ENCODE measurements at places on chromosomes 1 and 21.

- DNase-seq: no peak
Measured at GRCh38 chr21:33674226-33674625, 31.9 kb downstream of the ITSN1 start.

DNA sequence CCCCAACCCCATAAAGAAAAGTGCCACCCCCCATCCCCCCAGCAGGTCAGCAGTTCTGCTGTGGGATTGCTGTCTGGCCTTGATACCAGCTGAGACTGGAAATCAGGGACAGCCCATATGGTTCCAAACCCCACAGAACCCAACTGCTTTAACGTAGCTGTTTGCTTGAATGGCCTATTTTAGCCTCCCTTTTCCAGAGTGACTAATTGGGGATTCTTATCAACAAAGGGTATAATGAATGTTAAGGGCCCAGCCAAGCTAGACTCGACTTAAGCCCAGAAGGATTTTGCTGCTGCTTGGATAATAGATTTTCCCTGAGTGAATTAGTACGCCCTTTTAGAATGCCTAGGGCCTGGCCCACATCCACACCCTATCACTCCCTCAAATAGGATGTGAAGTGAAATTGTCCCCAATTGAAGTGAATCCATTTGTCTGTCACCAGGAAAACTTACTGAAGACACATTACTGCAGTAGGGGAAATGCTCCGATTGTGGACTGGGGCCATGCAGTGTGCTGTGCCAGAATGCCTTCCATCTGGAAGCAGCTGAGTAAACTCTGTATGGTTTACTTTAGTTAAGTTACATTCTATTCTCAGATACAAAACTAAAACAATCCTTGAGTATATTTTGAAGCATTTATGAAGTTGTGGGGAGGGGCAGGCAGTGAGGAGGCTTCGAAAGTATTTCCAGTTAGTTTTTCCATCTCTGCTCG, 156.9 kb downstream of the DHRS3 start:
- no peak for DNase-seq

- no peak for DNase-seq
Measured at GRCh38 chr1:6700853-6701436, 671 bp downstream of the DNAJC11 start.

DNA sequence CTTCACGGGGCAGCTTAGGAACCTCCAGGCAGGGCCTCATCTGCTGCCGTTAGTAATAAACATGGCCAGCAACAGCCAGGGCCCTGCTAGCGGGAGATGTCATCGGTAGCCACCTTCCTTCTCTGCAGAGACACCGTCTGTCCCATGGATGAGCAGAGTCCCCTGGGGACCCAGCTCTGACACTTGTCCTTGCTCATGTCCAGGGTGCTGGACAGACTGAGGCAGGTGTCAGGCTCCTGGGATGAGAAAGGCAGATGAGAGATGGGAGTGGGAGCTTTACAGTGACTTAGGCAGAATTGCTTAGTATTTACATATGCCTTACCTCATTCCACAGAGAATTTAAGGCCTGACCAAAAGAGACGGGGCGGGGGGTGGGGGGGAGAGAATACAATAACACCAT, 25.0 kb downstream of the CAPN2 start:
- DNase-seq: no peak

DNA sequence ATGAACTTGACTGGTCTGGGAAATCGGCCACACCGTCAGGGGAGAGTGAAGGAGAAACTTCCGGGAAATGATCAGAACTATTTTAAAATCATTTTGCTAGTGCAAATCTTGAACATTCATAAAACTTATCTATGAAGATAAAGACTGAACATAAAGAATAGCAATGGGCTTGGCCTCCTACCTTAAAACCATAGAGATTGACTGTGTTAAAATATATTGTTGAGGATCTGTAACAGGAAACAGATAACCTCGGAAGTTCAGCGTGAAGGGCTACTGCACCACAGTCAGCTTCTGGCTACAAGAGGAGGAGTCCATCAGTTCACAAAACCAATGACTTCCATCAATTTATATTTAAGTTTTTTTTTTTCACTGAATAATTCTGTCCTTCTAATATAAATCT, 127.3 kb downstream of the RGS7 start:
- no peak for DNase-seq

DNA sequence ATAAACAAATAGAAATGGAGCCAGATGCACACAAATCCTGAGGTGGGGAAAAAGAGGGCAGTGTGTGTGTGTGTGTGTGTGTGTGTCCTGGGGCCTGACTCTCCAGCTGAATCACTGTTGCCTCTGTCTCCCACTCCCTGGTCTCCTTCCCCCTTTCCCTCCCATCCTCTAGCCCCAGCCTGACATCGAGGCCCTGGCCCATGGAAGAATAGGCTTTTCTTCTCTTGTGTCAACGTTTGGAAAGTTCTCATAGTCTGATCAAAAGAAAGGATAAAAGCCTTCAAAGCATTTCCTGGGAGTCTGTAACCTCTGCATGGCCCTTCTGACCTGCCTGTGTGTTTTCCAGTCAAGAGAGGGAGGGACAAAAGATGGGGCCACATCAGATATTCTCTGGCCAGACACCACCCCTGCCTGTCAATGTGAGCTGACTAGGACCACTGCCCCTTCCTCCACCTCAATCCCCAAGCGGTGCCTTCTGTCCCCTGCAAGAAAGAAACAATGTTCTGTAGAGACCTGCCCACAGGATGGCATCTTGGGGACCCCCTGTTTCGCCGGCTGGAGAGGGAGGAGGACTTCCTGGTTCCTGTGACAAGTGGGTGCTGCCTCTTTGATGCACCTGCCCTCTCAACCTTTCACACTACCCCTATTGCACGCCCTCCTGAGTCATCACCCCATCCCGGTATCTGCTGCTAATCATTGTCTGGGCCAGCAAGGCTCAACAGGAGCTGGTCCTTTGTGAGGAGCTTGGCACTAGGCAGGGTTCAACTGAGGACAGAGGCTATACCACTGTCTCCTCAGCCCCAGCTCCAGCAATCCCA, 16.2 kb downstream of the KCNJ10 start:
- DNase-seq: no peak

DNA sequence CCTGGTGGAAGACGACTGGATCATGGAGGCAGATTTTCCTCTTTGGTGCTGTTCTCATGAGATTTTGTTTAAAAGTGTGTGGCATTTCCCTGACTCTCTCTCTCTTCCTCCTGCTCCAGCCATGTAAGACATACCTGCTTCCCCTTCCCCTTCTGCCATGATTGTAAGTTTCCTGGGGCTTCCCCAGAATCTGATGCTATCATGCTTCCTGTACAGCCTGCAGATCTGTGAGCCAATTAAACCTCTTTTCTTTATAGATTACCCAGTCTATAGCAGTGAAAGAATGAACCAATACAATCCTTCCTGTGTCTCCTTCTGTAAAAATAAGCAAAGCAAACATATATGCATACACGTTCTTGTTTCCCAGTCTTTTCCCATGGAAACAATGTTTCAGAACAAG, 273.2 kb downstream of the DYRK1A start:
- DNase-seq: no peak

DNA sequence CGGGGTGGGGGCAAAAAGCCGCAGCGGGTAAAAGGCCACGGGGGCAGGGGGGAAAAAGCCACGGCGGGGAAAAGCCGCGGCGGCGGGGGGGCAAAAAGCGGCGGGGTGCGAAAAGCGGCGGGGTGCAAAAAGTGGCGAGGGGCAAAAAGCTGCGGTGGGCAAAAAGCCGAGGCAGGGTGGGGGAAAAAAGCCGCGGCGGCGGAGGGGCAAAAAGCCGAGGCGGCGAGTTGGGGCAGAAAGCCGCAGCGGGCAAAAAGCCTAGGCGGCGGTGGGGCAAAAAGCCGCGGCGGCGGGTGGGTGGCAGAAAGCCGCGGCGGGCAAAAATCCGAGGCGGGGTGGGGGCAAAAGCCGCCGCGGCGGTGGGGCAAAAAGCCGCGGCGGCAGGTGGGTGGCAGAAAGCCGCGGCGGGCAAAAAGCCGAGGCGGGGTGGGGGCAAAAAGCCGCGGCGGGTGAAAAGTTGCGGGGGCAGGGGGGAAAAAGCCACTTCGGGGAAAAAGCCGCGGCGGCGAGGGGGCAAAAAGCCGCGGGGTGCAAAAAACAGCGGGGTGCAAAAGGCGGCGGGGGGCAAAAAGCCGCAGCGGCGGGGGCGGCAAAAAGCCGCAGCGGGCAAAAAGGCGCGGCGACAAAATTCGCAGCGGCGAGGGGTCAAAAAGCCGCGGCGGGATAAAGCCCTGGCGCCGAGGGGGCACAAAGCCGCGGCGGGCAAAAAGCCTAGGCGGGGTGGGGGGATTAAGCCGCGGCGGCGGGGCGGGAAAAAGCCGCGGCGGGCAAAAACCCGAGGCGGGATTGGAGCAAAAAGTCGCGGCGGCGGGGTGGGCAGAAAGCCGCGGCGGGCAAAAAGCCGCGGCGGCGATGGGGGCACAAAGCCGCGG, 3901.2 kb downstream of the SRGAP2C start:
- DNase-seq: no peak

DNA sequence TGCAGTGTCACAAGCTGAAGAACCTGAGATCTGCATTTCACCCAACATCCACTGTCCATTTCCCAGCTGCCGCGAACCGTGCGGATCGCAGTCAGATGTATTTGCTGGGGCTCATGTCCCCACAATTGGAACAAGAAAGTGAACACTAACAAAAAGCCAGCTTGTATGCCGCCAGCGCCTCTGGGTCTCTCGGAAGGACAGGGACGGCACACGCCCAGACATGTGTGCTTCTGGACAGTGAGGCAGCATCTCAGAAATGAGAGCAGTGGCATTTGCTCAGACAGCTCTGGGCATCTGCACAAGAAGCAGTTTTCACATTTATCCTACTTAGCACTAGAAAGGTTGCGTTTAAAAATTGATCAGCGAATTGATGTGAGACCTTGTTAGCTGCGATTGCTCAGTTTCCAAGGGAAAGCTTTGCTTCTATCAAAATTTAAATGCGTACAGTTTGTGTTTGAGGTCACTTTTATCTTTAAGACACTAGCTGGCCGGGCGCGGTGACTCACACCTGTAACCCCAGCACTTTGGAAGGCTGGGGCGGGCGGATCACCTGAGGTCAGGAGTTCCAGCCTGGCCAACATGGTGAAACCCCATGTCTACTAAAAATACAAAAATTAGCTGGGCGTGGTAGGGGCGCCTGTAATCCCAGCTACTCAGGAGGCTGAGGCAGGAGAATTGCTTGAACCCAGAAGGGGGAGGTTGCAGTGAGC, 28.7 kb downstream of the KCNAB2 start:
- DNase-seq: no peak

DNA sequence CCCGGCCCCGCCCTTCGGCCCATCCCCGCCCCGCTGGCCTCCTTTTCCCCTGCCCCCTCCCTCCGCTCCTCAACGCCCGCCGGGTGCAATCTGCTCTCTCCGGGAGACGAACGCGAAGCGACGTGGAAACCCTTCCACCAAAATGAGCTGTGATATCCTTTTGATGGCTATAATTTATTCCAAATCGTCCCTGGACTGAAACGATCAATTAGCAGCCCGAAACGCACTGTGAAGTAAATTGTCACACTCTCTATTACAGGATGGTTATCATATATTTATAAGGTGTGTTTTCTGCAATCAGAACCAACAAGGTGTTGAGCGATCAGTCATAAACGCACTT, 134.6 kb upstream of the BARHL2 start:
- no peak for DNase-seq

DNA sequence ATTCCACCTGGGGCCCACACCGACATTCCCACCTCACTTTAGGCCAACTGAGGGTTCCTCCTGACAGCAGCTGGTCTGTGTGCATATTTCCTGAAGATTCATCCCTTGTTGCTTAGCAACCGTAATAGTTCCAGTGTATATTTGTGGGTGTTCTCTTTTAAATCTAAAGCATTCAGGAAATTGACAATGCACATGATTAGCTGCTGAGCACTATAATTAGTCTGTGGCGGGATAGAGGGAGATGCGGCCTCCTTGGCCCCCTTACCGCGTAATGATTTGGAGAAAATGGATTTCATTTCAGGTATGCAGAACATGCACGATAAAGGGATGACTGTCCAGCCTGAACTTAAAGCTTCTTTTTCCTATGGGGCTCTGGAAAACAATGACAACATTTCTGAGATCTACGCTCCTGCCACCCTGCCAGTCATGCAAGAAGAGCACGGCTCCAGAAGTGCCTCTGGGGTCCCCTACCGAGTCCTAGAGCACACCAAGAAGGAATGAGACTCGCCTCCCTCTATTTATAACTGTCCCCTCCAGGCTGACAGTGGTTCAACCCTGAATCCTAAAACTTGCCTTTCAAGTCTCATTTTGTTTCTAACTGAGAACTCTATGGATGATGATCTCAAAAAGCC, 33.8 kb upstream of the RCAN3 start:
- DNase-seq: no peak

GRCh38 chr1:45359882-45360513, 19.8 kb upstream of the MUTYH start:
- DNase-seq: peak; percentile 23

DNA sequence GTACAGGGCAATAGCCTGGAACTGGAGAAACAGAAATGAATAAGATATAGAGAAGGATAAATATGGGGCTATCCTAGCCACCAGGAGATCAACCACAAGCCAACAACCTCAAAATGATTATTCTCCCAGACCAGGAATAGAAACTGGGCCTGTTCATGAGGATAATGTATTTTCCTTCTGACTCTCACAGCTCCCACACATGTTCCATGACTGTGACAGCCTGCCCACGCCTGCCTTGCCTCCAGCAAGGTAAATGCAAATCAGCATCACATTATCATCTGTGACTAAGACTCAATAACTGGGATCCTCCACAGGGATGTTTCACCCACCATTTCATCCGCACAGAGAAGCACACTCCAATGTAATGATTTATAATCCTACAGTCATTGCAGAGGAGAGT, 3.3 kb downstream of the ENSA start:
- DNase-seq: no peak

- DNase-seq: no peak
Measured at GRCh38 chr1:170200161-170200560, 54.4 kb downstream of the NTMT2 start.

DNA sequence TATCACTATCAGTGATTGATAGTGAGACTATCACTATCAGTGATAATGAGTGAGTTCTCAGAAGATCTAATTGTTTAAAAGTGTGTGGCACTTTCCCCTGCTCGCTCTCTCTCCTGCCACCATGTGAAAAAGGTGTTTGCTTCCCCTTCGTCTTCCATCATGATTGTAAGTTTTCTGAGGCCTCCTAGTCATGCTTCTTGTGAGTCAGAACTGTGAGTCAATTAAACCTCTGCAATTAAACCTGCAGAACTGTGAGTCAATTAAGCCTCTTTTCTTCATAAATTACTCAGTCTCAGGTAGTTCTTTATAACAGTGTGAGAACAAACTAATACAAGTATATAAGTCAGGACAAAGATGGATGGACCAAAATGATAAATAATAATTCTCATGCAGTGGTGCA, 7.0 kb upstream of the IL23R start:
- DNase-seq: no peak

GRCh38 chr1:242201090-242201489, 202.2 kb upstream of the MAP1LC3C start:
- DNase-seq: no peak

- no peak for DNase-seq
Measured at GRCh38 chr21:14763695-14764064, 217.6 kb upstream of the SAMSN1 start.

- DNase-seq: no peak
Measured at GRCh38 chr1:32580348-32581017, 41.3 kb downstream of the ZBTB8A start.

DNA sequence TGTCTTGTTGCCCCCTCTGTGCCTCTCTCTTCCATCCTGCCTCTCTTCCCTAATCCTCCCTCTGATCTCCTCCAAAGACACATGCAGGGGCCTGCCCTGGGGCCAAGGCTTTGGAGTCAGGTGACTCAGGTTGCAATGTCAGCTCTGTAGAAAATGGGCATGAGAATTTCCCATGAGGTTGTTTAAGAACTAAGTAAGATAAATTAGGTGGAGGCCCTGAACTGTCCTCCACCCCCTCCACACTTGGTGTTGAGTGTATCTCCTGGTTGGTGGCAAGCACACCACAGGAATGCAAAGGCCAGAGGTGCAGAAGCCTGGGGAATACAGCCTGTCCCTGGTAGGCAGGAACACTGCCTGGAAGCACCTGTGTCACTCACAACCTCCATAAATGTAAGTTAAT, 63.9 kb upstream of the GRIK3 start:
- no peak for DNase-seq
